ENCODE measurements at places on chromosomes 5 and 9. TPM values are rescaled to one million over a fixed set of nuclear protein-coding genes. Genes with fewer than 3 reads are reported as not detected.

GRCh38 chr5:61423487-61424145, 91.6 kb downstream of the ZSWIM6 start:
- DNase-seq = no peak

DNA sequence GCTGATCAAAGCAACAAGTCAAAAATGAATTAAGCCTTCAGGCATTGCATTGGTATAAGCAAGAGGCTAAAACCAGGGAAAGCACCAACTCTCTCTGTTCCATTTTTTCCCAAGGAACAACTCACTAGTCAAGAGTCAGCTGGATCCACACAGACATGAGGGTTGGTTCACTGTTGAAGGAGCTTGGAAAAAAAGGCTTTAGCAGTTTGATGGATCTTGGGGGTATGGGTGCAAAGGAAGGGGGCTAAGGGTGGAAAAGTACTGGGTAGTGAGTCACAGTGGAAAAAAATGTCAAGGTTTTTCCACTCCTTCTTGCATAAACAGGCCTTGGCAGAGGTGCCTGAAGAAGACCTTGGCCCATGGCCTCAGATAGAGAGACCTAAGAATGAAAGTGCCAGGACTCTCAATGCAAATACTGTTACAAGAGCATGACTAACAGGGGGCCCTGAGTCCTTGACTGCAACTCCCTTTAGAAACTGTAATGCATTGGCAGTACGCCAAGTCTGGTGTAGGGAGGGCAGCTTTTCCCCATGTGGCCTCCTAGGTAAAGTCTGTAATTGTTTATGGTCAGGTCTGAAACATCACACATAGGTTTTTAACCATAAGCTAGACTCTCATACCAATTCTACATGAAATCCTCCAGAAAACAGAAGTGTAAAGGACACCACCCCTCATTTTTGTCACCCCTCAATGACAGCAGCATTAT, 23.7 kb downstream of the ACTL7A start:
- DNase-seq = peak; percentile 69

DNA sequence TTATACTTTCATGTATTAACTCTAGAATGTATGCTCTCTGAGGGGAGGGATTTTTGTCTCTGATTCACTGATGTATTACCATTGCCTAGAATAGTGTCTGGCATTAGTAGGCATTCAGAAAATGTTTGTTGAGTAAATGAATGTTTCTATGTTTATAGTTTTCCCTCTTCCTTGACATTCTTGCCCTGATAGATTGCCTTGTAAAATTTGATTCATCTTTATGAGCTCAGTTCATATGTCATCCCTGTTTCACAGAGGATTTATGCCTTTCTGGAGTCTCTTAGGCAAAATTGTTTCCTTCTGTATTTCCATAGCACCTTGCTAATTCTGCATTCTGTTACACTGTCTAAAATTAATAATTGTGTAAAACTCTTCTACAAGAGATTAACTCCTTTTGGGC, 72.3 kb downstream of the RASA1 start:
- no peak for DNase-seq

- no peak for DNase-seq
These were observed 459.3 kb downstream of the MAT2B start for GRCh38 chr5:163964671-163965070.

SLC22A4 gene
- polyA plus RNA-seq = 10.9 TPM

THG1L gene
- polyA plus RNA-seq = 14.3 TPM

ELAVL2 gene
- 0.30 TPM for polyA plus RNA-seq

FRMD3 gene
- 3.8 TPM for polyA plus RNA-seq

- no peak for DNase-seq
These were observed 260.6 kb upstream of the ANKRD55 start for GRCh38 chr5:56493766-56494165.

SH3PXD2B gene
- 11.9 TPM for polyA plus RNA-seq

- DNase-seq = no peak
These were observed 1474.3 kb upstream of the CDH9 start for GRCh38 chr5:28512648-28513047.

GRCh38 chr5:61881821-61882487, 424.1 kb upstream of the KIF2A start:
- no peak for DNase-seq

KYAT1 gene
- polyA plus RNA-seq = 4.9 TPM

- no peak for DNase-seq
These were observed 37.7 kb downstream of the NR4A3 start for GRCh38 chr9:99859243-99859980.

DNA sequence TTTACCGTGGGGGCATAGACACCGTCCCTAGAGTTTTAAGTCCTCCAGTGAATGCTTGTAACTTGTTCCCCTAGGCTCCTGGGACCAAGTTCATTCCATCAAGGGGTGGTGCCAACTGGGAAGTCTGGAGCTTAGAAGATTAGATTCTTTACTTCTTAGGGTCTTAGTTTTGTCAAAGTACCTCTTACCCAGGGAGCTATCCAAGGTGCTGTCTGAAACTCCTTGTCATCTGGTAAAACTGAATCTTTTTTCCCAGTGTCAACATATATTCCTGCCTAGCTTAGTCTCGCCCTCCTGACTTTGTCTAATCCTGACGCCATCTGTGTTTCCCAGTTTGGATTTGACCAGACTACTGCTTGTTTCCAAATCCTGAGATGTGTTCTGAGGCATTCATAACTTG, 41.6 kb downstream of the MAMDC2 start:
- DNase-seq = no peak

DNAH5 gene
- polyA plus RNA-seq = not detected

CTSV gene
- 0.67 TPM for polyA plus RNA-seq

DNA sequence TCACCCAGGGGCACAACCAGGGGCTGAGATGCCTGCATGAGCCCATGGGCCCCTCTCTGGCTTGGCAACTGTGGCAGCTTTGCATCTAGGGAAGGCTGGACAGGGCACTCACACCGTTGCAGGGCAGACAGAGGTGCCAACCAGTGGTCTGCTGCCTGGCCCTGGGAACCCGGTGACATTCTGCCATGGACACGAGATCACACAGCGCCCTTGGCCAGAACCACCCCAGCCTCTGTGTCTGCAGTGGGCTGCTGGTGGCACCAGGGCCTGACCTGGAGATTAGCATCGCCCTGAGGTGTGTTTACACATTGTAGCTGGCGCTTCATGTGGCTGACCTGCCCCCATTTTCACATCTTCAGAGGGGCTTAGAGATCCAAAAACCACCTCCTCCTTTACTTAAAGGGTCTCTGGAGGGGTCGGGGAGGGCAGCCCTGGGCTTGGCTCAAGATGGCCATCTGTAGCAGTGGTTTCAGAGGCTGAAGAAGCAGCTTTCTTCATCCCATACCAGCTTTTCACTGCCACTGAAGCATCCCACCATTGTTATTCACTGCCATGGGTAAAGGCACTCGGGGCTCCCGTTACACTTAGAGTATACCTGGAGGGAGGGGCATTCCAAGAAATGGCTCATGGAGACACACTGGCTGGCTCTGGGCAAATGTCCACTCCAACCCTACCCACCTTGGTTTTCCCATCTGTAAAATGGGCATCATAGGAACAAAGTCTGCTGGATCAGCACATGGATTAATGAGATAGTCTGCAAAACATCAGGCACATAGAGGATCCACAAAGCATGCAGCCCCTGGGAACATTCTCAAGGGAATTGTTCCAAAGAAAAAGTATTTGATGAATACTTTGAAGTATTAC, 11.4 kb downstream of the DCANP1 start:
- no peak for DNase-seq

GRCh38 chr9:94909965-94910730, 183.6 kb downstream of the AOPEP start:
- no peak for DNase-seq

DNA sequence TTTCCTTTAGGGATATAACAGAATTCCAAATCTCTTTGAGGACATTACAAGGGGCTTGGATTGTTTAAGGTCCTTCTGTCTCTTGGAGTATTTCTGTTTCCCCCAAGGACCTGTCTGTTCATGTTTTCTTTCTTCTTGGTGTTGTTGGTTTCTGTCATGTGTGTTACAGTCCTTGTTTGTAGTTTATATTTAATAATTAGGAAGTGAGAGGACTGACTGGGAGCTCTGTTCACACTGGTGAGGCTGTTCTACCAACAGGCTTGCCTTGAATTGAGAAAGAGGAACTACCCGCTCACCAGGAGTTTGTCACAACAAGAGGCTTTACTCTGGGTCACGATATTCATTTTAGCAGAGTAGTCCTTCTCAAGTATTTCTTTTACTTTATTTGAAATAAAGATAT, 119.2 kb upstream of the SV2C start:
- no peak for DNase-seq

GRCh38 chr9:16171911-16172310, 619.1 kb downstream of the CCDC171 start:
- DNase-seq = no peak

Data from small intestine (tissue), 16 donors.